ENCODE measurements at places on chromosomes 3 and 15.
A peak's percentile ranks its signal among the peaks of the same experiment; 100 is the strongest.

GRCh38 chr3:26703519-26703918 lies 80.9 kb downstream of the LRRC3B start:
- no peak for DNase-seq

- DNase-seq = no peak
Observed at GRCh38 chr3:115169808-115170207, 22.7 kb upstream of the ZBTB20 start.

DNA sequence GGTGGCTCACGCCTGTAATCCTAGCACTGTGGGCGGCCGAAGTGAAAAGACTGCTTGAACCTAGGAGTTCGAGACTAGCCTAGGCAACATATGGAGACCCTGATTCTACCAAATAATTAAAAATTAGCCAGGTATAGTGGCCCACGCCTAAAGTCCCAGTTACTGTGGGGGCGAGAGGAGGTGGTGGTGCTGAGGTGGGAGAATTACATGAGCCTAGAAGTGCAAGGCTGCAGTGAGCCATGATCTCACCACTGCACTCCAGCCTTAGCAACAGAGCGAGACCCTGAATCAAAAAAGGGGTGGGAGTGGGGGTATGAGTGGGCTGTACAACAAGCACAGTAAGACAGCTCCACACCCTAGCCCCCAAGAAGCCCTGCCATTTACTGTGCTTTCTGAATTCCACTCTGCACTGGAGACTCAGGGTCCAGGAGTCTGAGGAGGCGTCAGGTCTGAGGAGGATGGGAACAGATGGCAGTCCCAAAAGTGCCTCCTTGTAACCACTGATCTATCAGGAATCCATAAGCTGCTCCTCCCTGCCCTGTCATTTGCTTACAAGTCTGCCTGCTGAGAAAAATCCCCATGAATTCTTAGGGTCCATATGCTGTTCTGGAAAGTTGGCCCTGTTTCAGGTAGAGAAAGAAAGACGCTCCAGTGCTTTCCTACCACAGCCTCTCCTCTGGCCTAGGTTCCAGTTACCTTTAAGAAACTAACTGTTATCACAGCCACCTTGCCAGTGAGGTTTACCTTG lies 171.1 kb downstream of the MAGI1 start:
- no peak for DNase-seq

- DNase-seq = no peak
Observed at GRCh38 chr3:71517271-71517791, 66.2 kb downstream of the FOXP1 start.

GRCh38 chr3:88773766-88774165 lies 333.7 kb upstream of the EPHA3 start:
- DNase-seq = no peak

DNA sequence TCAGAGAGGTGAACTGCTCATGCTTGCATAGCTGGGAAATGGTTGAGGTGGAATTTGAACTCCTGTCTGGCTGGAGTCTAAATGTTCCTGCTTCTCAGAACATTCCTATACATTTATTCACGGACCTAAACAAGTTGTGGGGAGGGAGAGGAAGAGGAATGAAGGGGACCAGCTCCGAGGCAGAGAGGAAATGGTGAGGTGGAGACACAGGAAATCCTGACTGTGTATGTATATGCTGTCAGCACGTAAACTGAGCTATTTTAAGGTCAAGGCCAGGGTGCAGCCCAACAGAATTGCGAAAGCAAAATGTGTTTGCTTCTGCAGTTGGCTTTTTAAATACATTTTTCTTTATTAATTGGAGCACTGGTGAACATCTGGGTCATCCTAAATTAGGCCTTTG lies 74.1 kb upstream of the POMGNT2 start:
- DNase-seq = no peak

DNA sequence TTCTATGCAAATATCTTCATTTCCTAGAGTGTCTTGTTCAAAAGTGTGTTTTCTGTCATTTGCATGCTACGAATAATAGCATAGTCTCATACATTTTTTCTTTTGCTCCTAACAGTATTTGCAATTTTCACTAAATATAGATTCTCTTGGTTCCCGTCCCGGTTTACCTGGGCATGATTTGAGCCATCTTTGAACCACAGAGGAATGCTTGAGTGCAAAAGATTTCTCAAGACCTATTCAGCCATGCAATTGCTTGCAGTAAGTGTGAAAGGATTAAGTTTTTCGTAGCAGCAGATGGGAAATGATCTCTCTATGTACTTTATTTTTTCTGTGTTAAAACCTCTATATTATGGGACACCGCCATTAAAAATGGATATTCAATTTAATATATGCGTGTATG lies 733.0 kb downstream of the ZPLD1 start:
- DNase-seq = no peak

DNA sequence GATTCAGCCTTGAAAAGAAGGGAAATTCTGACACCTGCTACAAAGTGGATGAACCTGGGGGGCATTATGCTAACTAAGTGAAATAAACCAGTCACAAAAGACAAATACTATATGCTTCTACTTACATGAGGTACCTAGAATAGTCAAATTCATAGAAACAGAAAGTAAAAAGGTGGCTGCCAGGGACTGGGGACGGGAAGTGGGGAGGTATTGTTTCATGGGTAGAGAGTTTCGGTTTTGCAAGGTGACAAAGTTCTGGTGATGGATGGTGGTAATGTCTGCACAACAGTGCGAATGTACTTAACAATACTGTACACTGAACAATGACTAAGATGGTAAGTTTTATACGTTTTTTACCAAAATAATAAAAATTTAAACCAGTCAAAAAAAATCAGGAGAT lies 4.8 kb downstream of the IDH2 start:
- peak; percentile 30 for DNase-seq
